Fibroblast of villous mesenchyme (primary cell): ENCODE measurements at places on chromosomes 5 and 9. TPM values are rescaled to one million over a fixed set of nuclear protein-coding genes. Genes with fewer than 3 reads are reported as not detected.
A peak's percentile ranks its signal among the peaks of the same experiment; 100 is the strongest.

DNA sequence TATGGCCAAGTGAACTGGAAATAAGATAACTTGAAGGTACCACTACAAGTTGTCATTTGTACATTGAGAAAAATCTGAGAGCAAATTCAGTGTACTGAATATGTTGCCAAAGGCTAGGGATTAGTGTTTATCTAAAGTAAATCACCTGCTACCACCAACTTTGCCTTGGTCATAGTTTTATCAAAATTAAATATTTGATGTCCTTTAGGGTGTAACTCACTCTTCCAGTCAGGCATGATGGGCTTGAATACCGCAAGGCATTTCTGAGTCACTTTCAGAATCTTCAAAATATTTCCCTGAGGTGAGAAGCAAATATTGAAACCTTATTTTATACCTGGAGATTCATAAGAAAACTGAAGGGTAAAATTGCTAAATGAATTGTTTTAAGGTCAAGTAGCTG lies 1338.6 kb upstream of the ACO1 start:
- no peak for DNase-seq

DNA sequence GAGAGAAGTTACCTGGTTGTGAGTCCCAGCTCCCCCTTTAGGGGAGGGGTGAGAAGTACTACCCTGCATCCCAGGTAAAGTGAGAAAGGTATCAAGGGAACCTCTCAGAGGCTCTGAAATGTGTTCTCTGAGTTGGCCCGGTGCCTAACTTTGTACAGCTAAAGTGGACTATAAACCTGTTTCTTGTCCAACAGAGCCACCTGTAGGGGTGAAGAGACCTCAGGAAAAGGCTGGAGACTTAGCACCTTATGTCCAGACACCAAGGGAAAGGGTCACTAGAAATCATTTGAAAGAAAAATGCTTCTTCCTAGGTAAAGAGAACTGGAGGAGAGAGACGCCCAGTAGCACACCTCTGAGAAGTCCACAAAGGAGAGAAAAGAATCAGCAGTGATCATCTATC lies 108.3 kb upstream of the KIF2A start:
- DNase-seq = no peak

CNOT8 gene
- total RNA-seq = 40.6 and 60.5 TPM in 2 replicates

CORO2A gene
- 0.32 and 2.2 TPM in 2 replicates for total RNA-seq

EQTN gene
- total RNA-seq = not detected in 2 replicates

DNA sequence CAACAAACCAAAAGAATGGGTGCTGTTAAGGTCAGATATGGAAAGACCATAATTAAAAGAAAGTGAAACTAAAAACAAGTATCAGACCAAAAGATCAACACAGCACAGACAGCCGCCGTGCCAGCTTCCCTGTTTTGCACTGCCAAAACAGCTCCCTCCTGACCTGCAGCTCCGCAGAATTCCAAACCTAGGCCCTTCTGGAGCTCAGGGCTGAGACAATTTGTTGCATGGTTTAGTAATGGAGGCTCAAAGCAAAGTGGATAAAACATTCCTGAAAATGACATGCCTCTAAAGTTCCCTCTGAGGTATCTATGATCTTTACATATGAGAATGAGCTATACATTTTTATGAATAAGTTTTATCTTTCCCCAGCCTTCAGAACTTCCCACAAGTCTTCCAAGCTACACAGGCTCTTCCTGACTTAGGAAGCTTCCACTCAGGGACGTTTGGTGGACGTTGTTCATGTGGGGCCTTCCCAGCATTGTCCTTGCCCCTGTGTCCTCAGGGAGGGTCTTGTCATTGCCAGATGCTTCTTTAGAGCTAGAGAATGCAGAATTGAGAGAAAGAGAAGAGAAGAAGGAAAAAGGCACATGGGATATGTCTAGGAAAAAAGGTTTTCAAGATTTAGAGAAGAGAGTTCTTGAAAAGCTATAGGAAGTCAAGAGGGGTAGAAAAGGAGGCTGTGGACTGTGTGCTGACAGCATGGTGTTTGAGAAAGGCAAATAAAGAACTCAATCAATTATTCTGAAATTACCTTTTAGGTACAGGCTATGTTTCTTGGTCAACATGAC lies 28.4 kb upstream of the SSBP2 start:
- peak; percentile 59 for DNase-seq

DNA sequence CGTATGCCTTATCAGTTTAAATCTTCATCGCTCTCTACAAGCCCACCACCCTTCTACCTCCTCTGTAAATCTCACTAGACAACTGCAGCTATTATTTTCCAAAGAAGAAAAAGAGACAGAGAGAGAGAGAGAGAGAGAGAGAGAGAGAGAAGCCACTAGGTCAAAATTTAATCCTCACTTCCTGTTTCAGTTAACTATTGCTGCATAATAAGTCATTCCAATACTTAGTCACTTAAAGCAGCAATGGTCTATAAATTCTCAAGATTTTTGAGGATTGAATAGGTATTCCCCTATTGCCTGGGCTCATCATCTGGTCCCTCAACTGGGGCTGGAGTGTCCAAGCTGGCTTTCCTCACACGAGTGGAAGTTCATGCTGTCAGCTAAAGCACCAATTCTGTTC lies 68.8 kb downstream of the ITGA1 start:
- DNase-seq = peak; percentile 81

SLC4A9 gene
- not detected in 2 replicates for total RNA-seq

- no peak for DNase-seq
Observed at GRCh38 chr9:96020300-96020791, 144.9 kb downstream of the ERCC6L2 start.

FAM153A gene
- total RNA-seq = not detected in 2 replicates

DNA sequence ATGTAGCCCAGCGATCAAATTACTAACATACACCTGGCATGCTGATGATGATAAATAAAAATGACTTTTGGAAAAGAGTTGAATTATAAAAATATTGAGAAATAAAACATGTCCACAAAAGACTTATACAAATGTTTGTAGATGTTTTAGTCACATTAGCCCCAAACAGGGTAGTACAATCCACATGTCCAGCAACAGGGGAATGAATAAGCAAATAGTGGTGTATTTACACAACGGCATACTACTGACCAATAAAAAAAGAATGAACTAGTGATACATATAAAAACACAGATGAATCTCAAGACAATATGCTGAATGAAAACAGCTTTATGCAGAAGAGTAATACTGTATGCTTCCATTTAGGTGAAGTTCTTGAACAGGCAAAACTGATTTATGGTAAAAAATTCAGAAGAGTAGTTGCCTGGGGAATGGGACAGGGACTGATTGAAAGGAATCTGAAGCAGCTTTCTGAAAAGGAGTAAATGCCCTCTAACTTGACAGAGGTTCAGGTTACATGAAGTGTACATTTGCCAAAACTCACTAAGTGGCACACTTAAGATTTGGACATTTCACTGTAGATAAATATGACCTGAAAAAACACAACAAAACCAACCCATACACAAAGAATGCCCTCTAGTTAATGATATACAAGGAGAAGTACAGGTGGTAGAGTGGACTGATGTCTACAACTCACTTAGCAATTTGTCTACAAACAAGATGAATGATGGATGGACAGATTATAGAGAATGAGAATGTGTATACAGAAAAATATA lies 35.4 kb downstream of the ACTL7A start:
- no peak for DNase-seq

DNA sequence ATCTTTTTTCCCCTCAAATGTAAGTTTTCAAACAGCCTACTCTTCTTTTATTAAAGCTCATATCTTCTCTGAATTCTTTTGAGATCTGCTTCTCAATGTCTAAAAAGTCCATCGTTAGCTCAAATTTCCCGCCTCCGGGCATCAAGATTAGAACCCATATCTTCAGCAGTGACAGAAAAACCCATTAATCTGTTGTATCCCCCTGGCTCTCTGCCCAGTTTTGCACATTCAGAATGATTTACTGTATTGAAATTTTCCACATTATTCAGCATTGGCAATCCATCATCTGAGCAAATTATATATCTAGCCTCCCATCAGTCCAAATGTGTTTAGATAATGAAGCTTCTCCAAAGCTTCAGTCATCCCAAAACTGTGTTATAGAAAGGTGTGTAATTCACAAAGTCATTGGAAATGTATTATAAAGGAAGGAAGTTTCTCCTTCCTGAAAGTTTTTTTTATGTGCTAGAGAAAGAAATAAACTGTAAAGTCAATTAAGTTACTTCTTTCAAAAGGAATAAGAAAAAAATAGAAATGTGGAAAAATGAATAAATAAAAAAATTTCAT lies 849.9 kb downstream of the MAT2B start:
- DNase-seq = no peak

GRCh38 chr5:27172693-27173092 lies 134.3 kb upstream of the CDH9 start:
- DNase-seq = no peak

DNA sequence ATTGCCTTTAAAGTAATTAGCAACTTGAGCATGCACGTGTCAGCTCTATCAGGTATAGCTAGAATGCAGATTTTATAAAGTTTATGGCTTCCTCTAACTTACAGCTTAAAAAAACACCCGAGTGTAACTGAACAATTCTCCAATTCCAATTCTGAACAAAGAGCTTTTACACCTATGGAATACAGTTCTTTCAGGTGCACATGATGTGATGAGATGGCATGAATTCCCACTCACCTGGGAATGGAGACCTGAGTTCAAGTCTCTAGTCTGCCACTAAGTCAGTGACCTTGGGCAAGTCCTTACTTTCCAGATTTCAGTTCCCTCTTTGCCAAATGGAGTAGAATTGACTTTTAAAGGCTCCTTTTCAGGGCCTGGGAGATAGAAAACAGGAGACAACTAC lies 1.8 kb downstream of the ZFAND5 start:
- no peak for DNase-seq

DNA sequence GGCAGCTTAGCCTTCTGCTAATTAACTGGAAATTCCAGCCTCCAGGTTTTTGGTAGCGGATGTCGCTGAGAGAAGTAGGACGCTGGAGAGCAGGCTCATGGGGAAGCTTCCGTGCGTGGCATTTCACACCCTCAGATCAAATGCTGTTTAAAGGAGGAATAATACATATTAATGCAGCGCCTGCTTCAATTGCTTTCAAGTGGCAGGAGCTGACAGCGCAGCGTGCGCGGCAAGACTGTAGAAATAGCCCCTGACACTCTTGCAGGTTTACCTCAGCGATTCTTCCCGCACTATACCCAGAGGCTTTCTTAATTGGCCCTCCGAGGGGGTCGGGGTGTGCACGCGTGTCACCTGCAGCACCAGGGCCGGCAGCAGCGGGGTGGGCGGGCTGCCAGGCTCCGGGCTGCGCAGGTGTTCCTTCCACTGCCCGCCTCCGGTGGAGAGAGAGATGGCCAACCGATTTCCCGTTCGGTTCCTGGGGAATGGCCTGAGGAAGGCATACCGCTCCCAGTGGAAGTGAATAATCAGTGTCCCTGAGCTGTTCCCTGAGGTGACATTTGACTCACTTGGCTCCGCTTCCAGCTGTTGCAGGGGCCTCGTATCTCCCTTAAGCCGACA lies 427.9 kb downstream of the KCTD16 start:
- no peak for DNase-seq

DNA sequence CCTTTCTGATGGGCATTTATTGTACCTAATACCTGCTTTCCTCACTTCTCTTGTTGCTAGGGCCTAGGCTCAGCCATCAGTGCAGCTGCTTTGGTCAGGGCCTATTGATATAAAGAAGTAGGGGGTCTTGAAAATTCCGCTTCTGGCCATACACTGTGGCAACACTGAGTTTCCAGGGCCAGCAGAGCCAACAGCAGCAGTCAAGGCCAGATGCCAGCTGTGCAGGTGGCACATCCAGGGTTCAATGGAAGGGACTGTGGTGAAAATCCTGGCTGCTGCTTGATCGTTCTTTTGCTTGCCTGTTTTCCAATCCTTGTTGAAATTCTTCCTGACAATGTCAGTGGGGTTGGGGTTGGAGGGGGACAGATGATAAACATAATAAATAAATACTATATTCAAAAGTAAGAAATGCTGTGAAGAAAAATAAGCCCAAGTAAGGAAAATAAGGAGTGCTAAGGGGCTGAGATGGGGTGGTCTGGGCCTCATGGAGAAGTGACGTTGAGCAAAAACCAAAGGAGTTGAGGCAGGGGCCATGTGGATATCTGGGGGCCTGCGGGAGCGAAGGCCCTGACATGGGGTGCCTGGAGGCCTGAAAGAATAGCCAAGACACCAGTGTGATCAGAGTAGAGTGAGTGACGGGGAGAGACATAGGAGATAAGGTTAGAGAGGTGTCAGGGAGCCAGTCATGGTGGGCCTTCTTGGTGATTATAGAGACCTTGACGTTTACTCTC lies 91.0 kb upstream of the ALDH1B1 start:
- no peak for DNase-seq

ANKRD20A1 gene
- total RNA-seq = not detected in 2 replicates

DNA sequence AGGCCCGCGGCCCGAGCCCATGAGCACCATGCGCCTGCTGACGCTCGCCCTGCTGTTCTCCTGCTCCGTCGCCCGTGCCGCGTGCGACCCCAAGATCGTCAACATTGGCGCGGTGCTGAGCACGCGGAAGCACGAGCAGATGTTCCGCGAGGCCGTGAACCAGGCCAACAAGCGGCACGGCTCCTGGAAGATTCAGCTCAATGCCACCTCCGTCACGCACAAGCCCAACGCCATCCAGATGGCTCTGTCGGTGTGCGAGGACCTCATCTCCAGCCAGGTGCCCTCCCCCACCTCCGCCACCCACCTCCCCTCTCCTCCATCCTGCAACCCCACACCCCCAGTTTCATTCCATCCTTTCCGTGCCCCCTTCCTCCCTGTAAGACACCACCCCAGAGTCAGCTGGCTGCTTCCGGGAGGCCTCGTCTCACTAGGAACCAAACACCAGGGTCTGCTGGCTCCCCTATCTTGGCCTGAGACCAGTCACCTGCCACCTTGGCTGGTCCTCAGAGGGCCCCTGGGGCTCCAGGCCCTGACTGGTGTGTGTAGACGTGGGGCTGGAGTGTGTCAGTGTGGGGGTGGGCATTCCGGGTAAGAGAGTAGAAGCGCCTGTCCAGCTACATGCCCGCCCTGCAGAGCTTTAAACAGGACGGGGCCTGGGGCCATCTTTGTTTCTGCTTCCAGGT lies 655 bp downstream of the GRIN1 start:
- no peak for DNase-seq

DNA sequence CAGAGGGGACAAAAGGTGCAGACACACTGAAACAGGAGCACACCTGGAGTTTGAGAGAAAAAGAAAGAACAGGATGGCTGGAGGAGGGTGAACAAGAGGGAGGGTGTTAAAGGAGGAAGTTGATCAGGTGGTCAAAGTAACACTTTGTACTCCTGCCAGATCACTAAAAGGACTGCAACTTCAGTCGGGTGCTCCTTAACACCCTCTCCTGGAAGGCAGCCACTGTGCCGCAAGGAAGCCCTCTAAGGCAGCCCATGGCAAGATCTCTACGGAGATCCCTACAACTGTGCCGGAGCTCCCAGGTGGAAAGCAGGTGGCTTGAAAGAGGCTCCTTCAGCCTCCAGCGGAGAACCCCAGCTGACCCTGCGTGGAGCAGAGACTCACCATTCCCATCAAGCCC lies 124.4 kb upstream of the MSX2 start:
- DNase-seq = no peak

DNA sequence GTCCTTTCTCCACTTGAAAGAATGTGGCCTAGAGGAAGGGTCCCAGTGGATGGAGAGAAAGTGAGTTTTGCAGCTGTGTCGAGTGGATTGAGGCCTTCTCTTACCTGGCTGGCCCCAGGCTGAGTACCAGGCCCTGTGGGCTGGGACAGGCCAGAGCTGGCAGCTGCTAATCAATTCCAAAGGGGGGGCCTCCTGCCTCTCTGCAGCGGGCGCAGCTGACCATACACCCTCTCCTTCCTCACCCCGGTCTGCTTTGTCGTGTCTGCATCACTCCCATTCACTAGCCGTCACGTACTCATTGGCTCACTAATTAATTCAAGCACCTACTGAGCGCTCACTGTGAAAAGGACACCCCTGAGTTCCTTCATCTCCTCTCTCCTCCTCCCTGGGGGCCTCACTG lies 58.4 kb upstream of the PITX1 start:
- DNase-seq = no peak
